RPMI7951 (cell line): ENCODE measurements at places on chromosomes 7 and 10.

- DNase-seq = peak; percentile 57
Measured at GRCh38 chr10:119517235-119518141, 25.0 kb downstream of the RGS10 start.

DNA sequence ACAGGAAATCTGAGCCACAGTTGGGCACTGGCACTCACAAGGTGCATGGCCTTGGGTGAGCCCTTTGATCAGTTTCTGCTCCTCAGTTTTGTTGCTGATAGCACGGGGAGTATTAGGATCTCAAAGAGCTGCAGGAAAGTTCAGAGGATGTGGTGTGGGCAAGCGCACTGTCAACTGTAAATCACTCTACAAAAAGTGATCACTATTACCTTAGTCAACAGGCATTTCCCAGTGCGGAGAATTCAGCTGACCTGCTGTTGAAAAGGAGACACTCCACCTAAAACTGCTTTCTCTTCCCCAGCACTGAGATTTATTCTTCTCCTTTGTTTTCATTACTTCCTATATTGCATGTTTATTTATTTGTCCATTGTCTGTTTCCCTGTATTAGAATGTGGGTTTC is 331.0 kb downstream of the PRPF18 start:
- no peak for DNase-seq

DNA sequence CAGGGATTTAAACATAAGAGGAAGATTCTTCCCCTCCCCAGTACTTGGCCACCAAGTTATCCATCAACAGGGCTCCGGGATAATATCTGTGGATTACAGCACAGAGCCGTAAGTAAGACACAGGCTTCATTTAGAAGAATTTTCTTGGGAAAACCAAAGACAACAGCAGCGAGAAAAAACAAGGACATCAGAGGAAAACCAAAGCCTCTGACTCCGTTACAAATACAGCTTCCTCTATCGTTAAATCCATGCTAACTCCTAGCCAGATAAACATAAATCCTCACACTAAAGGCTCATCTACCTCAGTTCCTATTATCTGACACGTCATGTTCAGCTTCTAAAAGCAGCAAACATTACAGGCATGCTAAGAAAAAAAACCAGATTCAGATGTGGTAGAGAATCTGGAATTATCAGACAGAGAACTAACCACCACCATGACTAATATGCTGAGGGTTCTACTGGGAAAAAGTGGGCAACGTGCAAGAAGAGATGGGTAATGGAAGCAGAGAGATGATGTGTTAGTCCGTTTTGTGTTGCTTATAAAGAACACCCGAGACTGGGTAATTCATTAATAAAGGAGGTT is 48.4 kb downstream of the BRI3 start:
- DNase-seq = peak; percentile 72

DNA sequence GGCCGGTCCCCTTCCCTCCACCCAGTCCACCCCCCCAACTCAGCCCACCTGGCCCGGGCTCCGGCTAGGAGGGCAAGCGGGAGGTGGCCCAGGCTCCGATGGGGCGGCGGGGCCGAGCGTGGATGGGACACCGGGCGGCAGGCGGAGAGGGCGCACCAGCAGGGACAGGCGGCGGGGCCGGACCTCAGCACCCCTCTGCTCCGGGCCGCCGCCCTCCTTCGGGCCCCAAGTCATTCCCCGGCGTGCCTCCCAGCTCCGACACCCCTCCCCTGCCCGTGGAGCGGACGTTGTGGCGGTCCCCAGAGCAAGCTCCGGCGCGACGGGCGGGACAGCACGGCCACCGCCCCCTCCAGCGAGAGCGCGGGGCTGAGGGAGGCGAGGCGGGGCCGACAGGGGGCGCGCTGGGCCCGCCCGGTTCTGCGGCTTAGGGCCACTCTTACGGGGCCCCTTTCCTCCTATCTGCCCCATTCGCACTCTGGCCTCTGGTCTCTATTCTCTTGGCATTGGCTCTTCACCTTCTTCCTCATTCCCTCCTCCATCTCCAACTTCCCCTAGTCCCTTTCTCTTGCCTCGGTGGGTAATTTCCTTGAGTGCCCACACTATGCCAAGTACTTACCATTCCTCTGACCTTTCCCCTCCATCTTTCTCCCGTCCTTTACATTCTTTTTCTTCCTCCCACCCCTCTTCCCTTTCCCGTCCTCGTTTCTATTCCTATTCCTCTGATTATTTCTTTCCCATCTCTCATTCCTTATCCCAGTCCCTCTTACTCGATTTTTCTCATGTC is 701 bp upstream of the GBX1 start:
- DNase-seq = no peak

- DNase-seq = peak; percentile 47
Measured at GRCh38 chr7:94810496-94810895, 96.9 kb upstream of the PPP1R9A start.

DNA sequence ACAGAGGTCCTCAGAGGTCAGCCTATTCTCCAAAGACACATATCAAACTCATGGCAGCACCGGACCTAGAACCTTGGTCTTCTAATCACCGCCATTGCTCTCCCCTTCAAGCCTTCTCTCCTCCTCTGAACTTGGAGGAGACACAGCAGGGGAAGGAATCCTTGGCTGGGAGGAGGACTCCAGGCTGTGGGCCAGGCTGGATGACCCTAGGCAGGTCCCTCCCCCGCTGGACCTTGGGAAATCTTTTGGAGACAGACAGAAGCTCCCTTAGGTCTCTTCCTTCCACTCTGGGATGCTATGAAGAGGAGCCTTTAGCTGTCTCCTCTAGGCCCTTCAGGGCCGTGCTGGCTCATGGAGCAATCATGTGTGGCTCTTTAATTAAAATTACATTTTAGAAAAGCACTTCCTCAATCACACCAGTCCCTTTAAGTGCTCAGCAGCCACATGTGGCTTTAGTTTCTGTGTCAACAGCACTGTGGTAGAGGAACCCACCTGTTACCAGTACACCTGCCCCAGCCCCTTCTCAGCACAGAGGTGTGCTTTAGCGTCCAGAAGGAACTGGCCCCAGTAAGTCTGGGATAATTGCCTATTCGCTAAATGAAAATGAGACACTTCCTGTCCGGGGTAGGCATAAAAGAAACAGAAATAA is 238.2 kb downstream of the CELF2 start:
- no peak for DNase-seq
